Right ventricle myocardium superior (tissue), 1 donor: ENCODE measurements at places on chromosomes 16 and 17. TPM values are rescaled to one million over a fixed set of nuclear protein-coding genes. Genes with fewer than 3 reads are reported as not detected.

DNA sequence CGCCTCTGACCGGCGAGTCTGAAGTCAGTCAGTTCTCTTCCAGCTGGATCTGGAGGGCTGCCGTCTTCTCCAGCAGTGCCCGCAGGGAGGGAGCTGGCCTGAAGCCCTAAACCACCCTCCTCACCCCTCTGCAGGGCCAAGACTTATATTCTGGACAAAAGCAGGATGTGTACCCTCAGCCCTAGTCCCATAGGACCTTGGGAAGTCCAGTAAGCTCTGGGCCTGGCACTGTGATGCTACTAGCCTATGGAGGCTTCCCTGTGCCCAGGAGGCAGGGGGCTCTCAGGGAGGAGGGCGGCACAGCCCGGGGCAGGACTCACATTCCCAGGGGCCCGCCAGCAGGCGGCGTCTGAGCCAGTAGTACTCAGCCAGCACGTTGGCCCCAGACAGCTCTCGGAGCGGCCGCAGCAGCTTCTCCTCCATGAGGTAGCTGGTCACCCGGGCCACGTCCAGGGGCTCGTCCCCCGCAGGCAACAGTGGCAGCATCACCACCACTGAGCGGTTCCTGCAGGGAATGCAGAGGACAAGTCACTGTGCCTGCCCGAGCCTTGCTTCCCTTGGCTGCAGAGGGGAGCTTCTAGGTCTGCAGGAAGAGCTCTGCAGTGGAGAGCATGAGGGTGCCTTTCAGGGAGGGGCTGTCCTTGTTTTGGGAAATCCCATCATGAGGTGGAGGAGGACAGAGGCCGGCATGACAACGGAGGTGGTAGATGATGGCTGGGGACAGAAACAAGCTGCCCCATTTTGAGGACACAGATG is 41.7 kb downstream of the RMI2 start:
- DNase-seq, result peak; percentile 68

- no peak for DNase-seq
Measured at GRCh38 chr17:49646391-49647255, 31.3 kb downstream of the SPOP start.

- DNase-seq, result no peak
Measured at GRCh38 chr16:81204798-81205680, 33.5 kb upstream of the BCO1 start.

GRCh38 chr17:9865586-9865985 is 39.5 kb downstream of the RCVRN start:
- no peak for DNase-seq

DNA sequence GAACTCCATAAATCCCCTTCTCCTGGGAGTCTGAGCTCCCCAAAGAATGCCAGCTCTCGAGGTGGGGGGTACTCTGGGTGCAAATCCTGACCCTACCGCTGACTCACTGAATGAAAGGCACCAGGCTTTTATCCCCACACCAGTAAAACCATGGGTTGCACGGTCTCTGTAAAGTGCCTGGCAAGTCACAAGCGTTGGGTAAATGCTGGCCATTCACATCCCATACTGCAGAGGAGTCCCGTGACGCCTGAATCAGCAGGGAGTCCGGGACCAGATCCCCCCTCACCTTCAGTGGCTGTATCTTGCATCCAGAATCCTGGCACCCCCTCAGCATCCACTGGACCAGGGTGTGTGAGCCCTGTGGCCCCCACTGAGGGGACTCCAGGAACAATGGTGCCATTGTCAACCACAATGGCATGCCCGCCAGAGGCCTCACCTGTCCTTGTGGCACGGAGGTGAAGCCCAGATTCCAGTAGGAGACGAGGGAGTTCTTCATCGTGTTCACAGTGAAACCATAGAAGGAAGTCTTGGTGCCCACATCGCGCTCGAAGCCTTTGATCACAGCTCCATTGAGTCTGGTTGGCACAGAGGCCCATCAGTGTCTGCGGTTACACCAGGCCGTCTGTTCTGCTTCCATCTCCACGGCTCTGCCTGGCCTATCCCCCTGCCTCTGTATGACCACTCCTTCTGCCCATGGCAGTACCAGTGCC is 13.3 kb downstream of the ST6GALNAC2 start:
- DNase-seq, result no peak

DNA sequence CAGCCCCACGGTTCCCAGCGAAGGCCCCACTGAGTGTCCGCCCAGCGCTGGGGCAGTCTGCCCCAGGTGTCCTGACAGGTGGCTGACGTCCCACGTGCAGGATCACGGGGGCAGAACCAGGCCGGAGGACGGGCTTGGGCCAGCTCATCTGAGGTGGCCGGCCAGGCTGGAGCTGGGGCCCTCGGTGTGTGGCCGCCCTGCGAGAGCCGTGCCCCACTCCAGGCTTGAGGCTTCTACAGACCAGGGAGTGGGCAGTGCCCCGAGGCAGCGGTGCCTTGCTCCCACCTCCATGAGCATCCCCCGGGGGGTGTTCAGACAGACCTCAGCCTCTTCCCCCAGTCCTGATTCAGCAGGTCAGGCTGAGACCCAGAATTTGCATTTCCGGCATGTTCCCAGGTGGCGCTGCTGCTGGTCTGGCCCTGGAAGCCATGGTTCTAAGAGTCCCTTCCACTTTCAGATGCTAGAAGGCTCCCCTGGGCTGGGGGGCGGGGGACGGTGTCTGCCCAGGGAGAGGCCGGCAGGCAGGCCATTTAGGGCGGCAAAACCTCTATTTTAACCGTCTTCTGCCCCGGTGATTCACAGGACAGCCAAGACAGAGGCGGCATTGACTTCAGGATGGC is 35.4 kb upstream of the PABPN1L start:
- no peak for DNase-seq

GRCh38 chr16:3000540-3000939 is 12.2 kb upstream of the CLDN9 start:
- no peak for DNase-seq

DNA sequence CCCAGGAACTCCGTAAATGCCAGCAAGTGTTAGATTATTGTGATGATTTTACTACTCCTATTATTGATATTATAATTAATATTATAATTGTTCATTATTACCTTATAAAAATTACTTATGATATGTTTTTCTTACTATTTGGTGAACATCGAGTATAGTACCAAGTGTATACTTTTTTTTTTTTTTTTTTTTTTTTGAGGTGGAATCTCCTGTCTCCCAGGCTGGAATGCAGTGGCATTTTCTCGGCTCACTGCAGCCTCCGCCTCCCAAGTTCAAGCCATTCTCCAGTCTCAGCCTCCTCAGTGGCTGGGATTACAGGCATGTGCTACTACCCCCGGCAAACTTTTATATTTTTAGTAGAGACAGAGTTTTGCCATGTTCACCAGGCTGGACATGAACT is 347.0 kb downstream of the WWOX start:
- DNase-seq, result no peak

- peak; percentile 84 for DNase-seq
Measured at GRCh38 chr17:72539981-72540897, 419.4 kb downstream of the SOX9 start.

DNA sequence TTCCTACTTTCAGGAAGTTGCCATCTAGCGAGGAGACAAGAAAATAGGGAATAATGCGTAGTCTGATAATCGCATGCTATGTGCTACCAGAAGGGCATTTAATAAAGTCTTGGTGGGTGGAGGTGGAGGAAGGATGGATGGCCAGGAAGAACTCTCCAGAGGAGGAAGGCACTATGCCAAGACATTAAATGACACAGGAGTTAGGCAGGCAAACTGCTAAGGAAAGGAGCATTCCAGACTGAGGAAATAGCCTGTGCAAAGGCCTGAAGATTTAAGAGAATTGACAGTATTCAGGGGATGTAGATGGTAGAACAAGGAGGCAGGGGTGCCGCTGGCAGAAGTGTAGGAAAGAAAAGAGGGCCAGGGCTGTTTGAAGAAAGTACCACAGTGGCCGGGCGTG is 19.3 kb upstream of the ARHGAP44 start:
- no peak for DNase-seq

- no peak for DNase-seq
Measured at GRCh38 chr16:55453909-55454308, 25.1 kb upstream of the MMP2 start.

The TBX21 gene
- 0.32 TPM for total RNA-seq

The ADAP2 gene
- 7.6 TPM for total RNA-seq

The KRTAP1-5 gene
- not detected for total RNA-seq

The PRAC2 gene
- not detected for total RNA-seq

The IL17C gene
- total RNA-seq, result not detected

The CCDC200 gene
- total RNA-seq, result not detected

The PYDC1 gene
- total RNA-seq, result not detected

The CDRT15L2 gene
- not detected for total RNA-seq
